Activated CD4-positive, alpha-beta memory T cell treated with anti-CD3 and anti-CD28 coated beads for 36 hours (primary cell): ENCODE measurements at places on chromosomes 4 and X.

DNA sequence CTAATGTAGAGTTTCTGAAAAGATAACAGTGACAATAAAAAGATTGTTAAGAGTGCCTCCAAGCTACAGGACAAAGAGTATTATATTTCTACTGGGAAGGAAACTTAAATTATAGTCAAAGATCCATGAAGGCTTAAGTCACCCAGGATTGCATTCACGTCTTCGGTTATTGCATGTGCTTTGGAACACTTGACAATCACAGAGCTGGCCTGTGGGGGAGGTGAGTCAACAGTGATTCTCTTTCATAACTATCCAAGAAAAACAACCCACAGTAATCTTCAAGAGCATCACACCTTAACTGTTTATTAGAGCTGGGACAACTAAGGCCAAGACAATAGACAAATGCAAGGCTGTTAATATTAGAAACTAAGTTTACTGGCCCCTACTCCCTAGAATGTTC is 40.3 kb downstream of the PDGFC start:
- DNase-seq: no peak

- DNase-seq: peak; percentile 10
These were observed 5.8 kb downstream of the RPS6KA3 start for GRCh38 chrX:20260885-20261284.

- no peak for DNase-seq
These were observed 258.6 kb downstream of the CAMK2D start for GRCh38 chr4:113502906-113503305.

DNA sequence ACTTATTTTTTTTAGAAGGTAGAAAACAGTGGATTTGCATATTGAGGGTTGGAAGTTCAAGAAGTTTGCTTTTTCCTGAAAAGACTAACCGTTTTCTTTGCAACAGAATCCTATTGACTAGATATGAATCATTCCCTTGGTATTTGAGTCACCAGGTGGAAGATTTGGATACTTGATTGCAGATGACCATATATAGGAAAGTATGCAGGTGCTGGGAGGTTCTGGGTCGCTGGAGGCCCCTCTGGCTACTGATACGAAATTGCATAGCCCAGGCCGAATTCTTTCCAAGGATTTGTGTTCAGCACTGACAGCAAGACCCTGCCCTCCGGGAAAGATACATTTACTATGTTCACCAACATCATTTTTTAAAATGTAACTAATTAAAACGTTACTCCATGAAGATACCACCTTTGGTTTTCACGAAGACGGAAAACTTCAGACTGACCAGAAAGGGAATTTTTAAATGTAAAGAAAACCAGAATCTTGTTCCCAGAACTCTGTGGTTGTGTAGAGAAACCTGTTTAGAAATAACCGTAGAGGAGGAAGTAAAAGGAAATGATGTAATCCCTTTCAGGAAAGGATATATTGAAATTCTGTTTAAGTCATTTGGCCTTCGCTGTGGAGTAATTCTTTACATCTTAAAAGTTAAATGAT is 946 bp downstream of the ANXA3 start:
- DNase-seq: no peak

DNA sequence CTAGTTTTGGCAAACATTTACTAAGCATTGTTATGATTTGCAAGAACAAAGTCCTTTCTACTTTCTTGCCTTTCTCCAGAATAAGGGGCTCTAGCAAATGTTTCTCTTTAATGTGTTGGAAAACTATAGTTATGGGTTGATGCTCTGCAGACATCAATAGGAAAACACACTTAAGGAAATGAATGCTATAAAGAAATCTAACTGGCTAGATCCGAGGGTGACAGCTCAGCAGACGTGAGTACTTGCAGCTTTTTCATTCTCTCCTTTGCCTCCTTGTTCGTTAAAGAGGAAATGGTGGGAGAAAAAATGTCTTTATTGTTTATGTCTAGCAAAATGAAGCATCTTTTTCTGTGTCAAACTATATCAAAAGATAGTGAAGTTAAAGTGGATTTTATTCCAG is 6.3 kb downstream of the GUCY1B1 start:
- DNase-seq: no peak

DNA sequence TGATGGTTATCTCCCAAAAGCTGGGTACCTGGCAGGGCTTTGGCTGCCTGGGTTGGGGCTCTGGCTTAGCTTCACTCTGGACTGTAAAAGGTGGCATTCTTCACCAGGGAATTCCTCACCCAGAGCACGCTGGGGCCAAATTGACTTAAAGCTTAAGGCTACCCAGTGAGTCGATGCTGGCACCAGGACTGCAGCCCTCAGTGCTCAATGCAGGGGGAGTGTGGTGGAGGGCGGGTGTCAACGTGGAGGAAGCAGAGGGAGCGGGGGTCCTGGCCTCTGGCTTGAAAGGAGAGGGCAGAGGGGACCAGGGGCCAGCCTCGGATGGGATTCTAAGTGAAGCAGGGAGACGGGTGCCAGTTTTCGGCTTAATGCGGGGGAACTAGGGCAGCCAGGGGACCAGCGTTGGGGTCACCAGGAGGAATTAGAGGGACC is 446 bp upstream of the FAM50A start:
- no peak for DNase-seq

DNA sequence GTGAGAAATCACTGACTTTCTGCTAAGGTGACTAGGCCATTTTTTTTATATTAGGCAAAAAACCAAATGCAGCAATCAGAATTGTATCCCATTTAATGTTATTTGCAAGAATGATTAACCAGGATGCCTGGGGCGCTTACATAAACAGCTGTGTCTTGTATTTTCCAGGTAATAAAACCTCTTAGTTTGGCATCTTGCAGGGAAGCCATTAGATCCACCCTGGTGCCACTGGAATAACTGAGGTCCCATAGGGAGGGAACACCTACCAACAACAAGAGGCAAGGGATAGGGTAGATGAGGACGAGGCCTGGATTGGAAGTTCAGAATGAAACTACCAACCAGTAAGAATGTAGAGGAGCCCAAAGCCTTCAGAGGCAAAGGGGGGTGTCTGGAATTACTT is 288.3 kb downstream of the ARHGAP24 start:
- DNase-seq: no peak

GRCh38 chr4:78659264-78659663 is 107.7 kb downstream of the ANXA3 start:
- no peak for DNase-seq

GRCh38 chr4:80610845-80611677 is 275.5 kb downstream of the CFAP299 start:
- no peak for DNase-seq

DNA sequence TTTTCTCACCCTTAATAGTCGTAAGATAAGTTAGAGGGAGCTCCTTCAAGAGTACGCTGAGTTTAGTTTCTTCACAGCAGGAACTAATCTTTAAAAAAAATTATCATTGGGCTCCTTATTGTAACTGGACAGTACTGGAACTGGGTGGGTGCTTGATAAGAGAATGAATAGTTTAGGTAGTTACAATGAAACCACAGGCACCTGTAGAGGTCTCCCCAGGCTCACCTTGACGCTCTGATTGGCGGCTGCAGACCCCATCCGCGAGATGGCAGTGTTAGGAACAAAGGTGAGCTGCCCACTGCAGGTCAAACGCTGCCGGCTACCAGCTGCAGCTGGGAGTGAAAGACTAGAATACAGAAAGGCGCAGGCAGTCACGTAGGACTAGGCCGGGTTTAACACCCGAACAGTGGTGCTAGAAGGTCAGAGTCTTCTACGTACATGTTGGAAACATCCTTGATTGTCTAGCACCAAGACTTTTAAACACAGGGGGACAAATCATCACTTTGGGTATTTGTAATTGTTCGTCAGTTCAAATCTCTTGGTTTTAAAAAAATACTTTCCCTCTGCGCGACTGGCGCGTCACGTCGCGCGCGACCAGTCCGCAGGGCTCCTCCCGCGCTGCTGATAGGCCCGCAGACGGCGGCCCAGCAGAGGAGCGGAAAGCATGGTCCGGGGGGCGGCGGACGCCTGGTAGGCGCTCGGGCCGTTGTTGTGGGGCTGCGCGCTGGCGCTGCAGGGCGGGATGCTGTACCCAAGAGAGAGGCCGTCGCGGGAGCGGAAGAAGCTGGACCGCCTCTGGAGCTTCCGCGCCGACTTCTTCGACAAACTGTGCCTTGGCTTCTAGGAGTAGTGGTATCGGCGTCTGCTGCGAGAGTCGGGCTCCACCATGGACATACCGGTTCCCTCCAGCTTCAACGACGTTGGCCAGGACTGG is 45.6 kb downstream of the SMARCA5 start:
- DNase-seq: peak; percentile 79

DNA sequence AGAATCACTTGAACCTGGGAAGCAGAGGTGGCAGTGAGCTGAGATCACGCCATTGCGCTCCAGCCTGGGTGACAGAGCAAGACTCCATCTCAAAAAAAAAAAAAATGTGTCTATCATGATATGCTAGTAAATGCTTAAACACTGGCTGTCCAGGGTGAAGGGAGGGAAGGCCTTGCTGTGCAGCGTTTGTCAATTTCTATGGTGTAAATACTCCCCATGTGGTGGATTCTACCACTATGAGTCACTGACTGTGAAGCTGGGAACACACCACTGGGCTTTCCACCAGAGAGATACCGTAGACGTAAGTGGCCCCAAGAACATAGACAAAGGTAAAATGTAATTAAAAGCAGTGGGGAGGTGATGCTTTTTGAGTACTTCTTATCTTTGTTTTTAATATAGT is 51.3 kb upstream of the LEF1 start:
- no peak for DNase-seq

- DNase-seq: peak; percentile 15
These were observed 315.5 kb downstream of the CAMK2D start for GRCh38 chr4:113446019-113446418.

GRCh38 chr4:78788007-78788889 is 12.1 kb downstream of the BMP2K start:
- DNase-seq: no peak

DNA sequence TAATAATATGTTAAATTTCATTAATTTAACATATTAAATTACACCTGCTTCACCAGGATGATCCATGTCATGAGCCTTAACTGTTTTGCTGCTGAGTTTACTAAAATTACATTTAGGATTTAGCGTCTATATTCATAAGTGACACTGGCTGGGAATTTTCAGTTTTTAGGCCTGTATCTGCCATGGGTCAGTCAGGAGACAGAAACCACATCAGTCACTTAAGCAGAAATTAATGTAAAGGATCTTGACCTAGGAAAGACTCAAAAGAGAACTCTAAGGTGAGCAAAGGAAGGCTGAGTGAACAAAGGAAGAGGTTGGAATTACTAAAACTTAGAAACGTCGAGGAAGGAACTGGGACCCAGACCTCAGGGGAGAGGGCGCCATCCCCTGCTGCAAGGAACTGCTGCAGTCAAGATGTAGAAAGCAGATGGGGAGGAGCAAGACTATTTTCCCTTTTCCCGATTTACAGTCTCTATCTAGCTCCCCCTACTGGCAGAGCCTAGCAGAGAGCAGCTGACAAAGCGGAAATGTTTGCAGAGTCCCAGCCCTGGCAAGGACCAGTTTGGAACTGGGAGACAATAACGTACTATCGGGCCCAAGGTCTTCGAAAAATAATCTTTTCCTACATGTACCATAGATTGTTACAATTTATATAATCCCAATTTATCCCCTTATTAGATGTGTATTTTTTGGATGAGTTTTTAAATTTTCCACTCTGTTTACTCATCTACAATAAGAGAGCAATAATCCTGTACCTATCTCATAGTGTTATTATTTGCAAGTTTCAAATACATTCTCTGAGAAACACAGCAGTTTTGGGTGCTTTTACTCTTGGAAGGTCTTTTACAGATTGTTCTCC is 22.6 kb upstream of the RBBP7 start:
- DNase-seq: peak; percentile 69

- DNase-seq: no peak
These were observed 4.0 kb downstream of the DCLK2 start for GRCh38 chr4:150082241-150082640.

- no peak for DNase-seq
These were observed 633.4 kb downstream of the CENPC start for GRCh38 chr4:66911880-66912279.

GRCh38 chrX:7132335-7133049 is 15.0 kb upstream of the STS start:
- peak; percentile 31 for DNase-seq

- no peak for DNase-seq
These were observed 127.1 kb upstream of the PCDH18 start for GRCh38 chr4:137659431-137659830.

DNA sequence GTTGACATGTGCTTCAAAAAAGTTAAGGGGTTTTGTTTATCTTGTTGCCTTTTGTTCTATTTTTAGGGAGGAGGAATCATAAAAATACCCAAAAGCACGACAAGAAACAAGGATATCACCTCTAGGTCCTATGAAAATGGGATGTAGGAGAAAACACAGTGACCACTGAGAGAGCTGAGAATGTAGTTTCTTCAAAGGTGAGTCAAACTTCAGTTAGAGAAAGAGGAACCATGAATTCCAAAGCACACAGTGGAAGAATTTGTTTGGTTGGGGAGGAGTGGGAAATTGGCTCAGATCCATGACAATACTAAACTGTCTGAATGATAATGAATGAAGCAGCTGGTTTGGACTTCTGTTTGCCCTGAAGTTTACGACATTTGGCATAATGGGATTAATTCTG is 19.1 kb upstream of the FRYL start:
- no peak for DNase-seq

DNA sequence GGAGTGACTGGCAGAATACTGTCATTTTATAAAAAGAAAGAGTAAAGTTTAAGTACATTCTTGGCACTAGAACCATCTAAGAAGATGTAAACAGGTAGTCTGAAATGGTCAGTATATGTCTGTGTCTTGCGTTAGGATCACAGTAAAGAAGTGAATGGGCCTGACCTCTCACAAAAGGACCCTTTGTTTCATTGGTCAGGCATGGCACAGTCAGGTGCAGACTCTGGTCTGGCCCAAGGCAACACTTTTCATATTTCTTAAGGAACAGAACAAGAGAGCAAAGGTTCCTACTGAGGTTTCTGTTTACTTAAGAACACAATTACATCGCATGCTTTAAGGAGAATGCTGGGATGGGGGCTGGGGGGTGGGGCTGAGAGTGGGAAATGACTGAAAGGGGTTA is 48.1 kb downstream of the RPGR start:
- no peak for DNase-seq

GRCh38 chr4:126269106-126269505 is 954.4 kb downstream of the FAT4 start:
- DNase-seq: no peak

DNA sequence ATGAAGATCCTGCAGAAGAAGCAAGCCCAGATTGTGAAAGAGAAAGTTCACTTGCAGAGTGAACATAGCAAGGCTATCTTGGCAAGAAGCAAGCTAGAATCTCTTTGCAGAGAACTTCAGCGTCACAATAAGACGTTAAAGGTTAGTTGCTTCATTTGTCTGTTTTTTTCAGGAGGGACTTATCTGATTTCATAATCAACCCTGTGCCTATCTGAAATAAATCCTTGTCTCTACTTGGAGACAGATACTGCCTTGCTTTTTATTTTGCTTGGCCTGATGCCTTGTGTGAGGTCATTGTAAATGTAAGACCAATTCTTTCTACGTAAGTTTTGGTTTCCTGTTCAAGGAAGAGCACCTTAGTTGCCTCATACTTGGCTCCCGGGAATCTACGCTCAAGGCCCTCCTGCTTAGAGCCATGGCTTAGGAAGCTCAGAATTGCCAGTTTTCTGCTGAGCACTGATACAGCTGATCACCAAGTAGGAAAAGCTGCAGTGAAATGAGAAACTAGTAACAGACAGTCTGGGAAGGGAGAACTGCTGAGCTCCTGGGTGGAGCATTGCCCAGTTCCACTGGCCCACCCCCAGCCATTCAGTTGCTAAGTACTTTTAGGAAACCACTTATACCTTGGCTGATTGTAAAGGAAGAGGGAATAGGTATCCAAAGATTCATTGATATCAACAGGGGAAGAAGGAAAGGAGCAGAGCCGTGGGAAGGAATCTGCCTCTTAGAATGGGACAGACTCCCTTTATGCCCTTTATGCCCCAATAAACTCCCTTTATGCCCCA is 41.8 kb downstream of the RBBP7 start:
- DNase-seq: no peak

GRCh38 chr4:135963009-135963408 is 1569.3 kb downstream of the PCDH18 start:
- DNase-seq: no peak
